ENCODE measurements at places on chromosomes 4 and X. TPM values are rescaled to one million over a fixed set of nuclear protein-coding genes. Genes with fewer than 3 reads are reported as not detected.
A peak's percentile ranks its signal among the peaks of the same experiment; 100 is the strongest.

DNA sequence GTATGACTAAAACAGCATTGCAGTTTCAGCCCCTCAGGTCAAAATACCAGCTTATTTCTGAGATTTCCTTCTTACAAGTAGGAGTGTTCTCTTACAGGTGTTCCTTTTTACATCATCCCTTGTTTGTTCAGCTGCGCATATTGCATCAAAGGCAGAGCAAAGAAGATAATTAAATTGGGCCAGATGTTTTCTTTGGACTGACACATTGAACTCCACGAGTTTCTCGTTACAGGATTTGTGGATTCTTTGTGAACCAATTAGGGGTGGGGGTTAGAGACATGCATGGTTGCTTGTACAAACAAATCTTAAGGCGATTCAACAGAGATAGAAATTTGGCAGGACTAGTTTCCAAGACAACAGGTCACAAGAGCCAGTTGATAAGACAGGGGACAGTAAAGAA lies 95.7 kb downstream of the SPANXN4 start:
- DNase-seq, result no peak

GRCh38 chr4:108129196-108129595 lies 39.5 kb downstream of the LEF1 start:
- no peak for DNase-seq

FAM200B gene
- 58.4 TPM for polyA plus RNA-seq

GRCh38 chrX:129086802-129087201 lies 436.5 kb downstream of the SMARCA1 start:
- no peak for DNase-seq

SMIM10 gene
- 26.6 TPM for polyA plus RNA-seq

DNA sequence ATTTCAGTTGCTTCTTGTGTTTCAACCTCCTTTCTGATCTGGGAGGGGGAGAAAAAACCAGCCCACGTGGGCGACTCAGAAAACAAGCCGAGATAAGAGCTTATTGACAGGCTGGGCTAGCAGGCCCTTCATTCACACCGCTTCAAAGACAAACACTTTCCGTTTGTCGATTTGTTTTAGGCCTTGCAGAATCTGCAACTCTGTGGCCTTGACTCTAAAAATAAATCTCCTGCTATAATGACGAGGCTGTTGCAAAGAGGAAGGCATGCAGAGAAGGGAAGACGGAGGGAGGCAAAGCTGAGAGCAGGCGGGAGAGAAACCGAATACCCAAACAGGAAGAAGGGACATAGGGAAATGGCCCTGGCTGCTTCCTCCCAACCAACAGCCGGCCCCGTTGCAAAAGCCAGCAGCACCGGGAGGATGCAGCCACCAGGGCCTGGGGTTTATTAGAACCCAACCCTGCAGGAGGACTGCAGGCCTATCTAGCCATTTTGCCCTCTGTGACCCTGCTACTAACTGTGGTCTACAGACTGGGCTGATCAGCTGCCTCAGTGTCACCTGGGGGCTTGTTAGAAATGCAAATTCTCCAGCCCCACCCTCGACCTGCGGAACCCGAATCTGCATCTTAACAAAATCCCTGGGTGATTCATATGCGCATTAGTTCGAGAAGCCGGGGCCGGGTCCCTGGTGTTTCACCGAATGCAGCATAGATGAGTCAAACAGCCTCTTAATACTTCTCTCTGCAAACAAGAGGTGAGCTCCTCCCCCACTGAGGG lies 325.5 kb downstream of the BCOR start:
- no peak for DNase-seq

PSAPL1 gene
- not detected for polyA plus RNA-seq

GRCh38 chr4:91916219-91916618 lies 387.5 kb upstream of the GRID2 start:
- no peak for DNase-seq

DTHD1 gene
- 0.04 TPM for polyA plus RNA-seq

DNA sequence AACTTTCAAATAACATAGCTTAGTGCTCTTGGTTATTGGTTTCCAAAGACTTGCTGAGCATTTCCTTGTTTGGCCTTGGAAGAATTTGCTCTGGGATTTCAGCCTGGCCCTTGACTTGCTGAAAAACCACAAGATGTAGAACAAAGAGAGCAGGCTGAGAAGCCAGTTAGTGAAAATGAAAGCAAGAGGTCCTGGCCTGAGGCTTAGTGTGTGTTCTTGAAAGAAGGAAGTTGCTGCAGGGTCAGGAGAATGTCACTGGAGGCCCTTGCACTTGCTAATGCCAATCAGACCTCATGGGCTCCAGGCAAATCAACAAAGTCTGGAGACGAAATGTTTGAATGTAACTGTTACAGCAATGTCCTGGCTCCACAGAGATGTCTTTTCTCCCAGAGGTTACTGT lies 79.4 kb downstream of the SYNPO2 start:
- DNase-seq, result peak; percentile 49

GRCh38 chr4:165415910-165416309 lies 37.1 kb downstream of the CPE start:
- no peak for DNase-seq

DNA sequence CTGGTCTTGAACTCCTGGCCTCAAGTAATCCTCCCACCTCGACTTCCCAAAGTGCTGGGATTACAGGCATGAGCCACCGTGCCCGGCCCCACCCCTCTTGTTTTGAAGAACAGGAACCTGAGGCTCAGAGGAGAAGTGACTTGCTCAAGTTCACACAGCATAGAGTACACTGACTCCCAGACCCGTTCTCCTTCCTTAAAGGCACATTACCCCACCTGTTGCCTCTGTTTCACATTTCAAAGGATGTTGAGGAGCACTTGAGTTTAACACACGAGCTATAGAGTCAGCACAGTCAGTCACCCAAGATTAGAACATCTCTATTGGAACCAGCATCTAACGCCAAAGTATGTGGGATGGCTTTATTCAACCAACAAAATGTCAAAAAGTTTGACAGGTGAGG lies 51.1 kb downstream of the RAI2 start:
- DNase-seq, result no peak

TMEM156 gene
- 0.53 TPM for polyA plus RNA-seq

DNA sequence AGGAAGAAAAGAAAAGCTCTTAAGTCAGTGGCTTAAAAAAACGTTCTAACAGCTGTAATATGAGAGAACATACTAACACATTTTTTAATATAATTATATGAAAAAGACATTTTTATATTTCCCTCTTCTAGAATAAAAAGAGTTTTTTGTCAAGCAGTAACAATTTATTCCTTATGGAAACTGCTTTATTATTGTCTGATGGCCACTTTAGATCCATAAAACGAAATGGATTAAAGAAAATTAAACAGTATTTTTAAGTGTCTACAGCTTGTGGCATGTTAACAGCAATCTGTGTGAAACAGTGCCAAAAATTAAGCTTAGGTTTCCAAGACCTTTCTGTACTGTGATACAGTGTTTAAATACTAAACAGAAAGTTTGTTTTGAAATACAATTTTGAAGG lies 55.5 kb upstream of the TENM3 start:
- DNase-seq, result no peak

GPR82 gene
- polyA plus RNA-seq, result 0.44 TPM

DNA sequence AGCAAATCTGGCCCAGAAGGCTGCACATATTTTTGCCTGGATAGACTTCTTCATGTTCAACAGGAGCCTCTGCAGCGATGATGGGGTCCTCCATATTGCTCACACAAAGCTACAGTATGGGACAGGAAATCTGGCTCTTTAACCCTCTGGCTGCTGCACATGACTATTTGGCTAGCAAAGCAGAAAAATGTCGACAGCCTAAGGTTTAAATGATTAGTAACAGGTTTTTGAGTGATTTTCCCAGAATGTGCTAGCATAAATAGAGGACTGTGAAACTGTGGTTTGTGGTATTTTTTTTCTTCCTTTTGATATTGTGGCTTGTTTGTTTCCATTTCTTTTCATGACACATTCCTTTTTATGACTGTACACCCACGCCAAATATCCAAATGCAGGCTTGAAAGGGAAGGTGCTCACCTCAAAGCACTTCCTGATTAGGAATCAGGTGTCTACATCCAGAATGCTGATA lies 120.2 kb upstream of the GK2 start:
- DNase-seq, result no peak

GBA3 gene
- 0.04 TPM for polyA plus RNA-seq

DNA sequence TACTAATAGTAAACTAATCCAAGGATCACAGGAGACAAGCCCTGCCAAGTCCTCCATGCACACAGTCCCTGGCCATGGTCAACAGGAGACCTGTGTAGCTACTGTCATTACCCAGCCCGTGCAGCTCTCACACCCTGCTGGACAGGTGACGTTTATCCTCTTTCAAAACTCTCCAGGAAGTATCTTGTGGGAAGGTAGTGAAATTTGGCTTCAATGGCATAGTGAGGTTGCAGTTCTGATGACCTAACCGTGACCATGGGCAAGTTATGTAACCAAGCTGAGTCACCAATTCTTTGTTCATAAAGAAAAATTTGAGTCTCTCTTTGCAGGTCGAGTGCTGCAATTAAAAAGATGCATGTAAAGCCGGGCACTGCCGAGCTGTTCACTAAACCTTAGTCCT lies 11.3 kb upstream of the SLC2A9 start:
- no peak for DNase-seq

GRCh38 chr4:7096236-7096635 lies 28.4 kb upstream of the GRPEL1 start:
- no peak for DNase-seq

GRCh38 chrX:281166-281999 lies at the start of gene PLCXD1:
PLCXD1 (plus strand) TSS chrX:281381; CDS start chrX:284188, 2,807 bp downstream.
- DNase-seq, result peak; percentile 72

GRCh38 chrX:2679534-2680485 lies 11.3 kb upstream of the CD99 start:
- no peak for DNase-seq

DNA sequence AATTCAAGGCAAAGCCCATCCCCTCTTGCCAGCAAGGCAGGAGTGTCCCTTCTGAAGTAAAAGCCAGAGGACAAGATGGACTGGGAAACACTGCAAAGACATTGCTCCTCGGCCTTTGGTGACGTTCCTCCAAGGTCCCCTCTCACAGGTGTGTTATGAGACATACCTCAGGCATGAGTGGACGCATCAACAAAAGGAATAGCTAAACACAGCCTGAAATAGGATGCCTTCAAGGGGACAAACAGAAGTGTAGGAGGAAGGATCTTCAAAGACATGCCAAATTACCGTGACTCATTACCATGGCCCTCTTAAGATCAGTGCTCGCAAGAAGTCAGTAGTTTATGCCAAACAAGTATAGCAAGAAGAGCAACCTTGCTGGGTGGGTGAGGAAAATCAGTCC lies 6.0 kb upstream of the IDS start:
- no peak for DNase-seq

GRCh38 chr4:23932901-23933308 lies 43.1 kb upstream of the PPARGC1A start:
- no peak for DNase-seq

DNA sequence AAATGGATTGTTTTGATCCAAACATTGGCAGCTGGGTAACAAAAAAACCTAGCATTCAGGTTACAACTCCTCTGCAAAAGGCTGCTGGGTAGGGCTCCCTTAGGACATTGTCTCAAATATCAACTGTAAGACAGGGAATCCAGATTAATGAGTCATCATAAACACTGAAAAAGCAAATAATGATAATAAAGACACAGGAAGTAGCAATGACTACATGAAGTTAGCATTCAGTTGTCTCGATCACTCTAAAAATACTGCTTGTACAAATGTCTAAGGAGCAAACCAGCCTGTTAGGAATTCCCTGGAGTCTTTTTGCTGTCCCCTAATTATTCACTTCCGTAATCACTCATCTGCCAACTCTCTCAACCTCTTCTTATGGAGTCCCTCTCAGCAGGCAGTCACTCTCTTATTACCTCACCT lies 259.2 kb downstream of the GPC3 start:
- DNase-seq, result no peak

DNA sequence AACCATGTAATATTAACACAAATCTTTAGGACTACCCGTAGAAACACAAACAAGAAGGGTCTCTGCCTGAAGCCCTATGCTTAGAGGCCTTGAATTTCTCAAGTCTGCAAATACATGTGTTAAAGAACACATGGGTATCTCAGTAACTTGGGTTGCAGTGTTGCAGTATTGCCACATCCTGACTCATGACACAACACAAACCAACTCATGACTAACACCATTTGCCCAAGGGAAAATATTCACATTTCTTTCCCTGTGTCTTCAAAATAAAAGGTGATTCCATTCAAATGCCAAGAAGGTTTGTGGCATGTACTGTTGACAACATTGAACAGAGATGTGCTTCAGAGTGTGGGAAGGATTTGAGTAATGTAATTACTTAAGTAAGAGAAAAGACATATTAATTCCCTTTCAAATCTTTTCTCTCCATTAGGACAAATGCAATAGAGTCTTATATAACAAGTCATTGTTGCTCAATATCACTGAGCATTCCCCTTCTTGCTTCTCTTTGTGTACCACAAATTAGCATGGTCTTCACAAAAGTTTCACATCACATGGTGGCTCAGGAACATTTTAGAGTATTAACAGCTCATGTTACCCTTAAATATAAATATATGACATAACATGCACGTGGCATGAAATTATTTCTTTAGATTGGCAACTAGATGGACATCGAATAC lies 487.1 kb downstream of the STPG2 start:
- no peak for DNase-seq

DNA sequence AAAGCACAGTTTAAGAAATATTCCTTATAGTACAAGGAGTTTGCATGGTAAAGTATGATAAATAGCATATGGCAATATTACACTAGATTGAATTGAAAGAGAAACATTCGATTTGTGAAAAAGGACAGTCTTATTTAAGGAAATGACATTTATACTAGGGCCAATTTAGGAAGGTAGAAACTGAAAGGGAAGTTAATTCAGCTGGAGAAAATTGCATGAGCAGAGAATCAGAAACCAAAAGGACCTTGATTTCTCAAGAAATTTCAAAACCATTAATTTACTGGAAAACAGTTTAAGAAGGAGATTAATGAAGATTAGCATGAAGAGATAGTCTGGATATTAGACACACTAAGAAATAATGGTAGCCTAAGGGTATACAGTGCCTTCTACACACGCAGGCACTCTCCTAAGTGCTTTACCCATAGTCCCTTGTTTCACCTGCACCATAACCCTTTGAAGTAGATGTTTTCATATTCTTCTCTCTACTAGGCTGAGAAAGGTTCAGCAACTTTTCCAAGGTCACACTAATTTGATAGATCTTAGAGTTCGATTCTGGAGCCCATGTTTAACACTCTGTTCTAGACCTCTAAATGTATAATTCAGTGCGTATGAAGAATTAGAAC lies 259.1 kb upstream of the SLIT2 start:
- DNase-seq, result no peak

DNA sequence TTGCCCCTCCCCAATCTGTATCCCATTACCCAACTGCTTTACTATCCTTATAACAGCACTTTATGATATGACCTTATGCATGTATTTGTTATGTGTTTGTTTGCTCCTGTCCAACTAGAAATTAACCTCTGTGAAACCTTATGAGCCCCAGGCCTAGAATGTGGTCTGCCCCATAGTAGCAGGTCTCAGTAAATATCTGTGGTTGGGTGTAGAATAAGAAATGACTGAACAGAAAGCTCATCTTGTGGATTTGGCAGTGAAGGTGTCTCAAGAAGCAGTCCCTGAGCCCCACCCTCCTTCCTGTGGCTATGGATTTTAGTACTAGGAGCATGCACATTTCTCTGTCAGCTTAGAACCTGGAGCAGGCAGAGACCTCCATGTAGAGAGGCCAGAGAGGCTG lies 229.0 kb upstream of the LCORL start:
- DNase-seq, result no peak

GSTCD gene
- 3.7 TPM for polyA plus RNA-seq

Measured in urinary bladder (tissue), 4 donors.